ENCODE measurements at places on chromosomes 11 and 22. TPM values are rescaled to one million over a fixed set of nuclear protein-coding genes. Genes with fewer than 3 reads are reported as not detected.

PHLDB1 gene
- total RNA-seq = 1.8 TPM

C22orf42 gene
- total RNA-seq = not detected

PHF21B gene
- not detected for total RNA-seq

PRODH gene
- total RNA-seq = not detected

SDF2L1 gene
- total RNA-seq = 21.2 TPM

FREY1 gene
- 6.0 TPM for total RNA-seq

PKDREJ gene
- not detected for total RNA-seq

FTH1 gene
- total RNA-seq = 2,313 TPM

ELFN2 gene
- total RNA-seq = 0.05 TPM

CCDC81 gene
- total RNA-seq = 0.27 TPM

APOA5 gene
- not detected for total RNA-seq

MAJIN gene
- 0.50 TPM for total RNA-seq

CASP5 gene
- not detected for total RNA-seq

PRG3 gene
- not detected for total RNA-seq

SMTNL1 gene
- not detected for total RNA-seq

UPK3A gene
- not detected for total RNA-seq

NXPE1 gene
- total RNA-seq = not detected

HEPACAM gene
- total RNA-seq = not detected

CREB3L1 gene
- total RNA-seq = not detected

RBFOX2 gene
- total RNA-seq = 2.4 TPM

EPS8L2 gene
- 4.0 TPM for total RNA-seq

OR2AG2 gene
- 0.06 TPM for total RNA-seq

KCNJ1 gene
- total RNA-seq = 0.22 TPM

C22orf23 gene
- total RNA-seq = not detected

RNASEH2C gene
- 25.9 TPM for total RNA-seq

FOLR2 gene
- not detected for total RNA-seq

CABP7 gene
- total RNA-seq = 0.33 TPM

POU2AF1 gene
- 0.78 TPM for total RNA-seq

SCUBE2 gene
- total RNA-seq = not detected

MACROD1 gene
- 6.0 TPM for total RNA-seq

FAM180B gene
- 0.92 TPM for total RNA-seq

FIBIN gene
- not detected for total RNA-seq

Measured in CD4-positive, alpha-beta T cell (primary cell).